NCI-H187 treated with DMSO at 0.1 percent for 48 hours (cell line): ENCODE measurements at places on chromosomes 6 and 20.
A peak's percentile ranks its signal among the peaks of the same experiment; 100 is the strongest.

DNA sequence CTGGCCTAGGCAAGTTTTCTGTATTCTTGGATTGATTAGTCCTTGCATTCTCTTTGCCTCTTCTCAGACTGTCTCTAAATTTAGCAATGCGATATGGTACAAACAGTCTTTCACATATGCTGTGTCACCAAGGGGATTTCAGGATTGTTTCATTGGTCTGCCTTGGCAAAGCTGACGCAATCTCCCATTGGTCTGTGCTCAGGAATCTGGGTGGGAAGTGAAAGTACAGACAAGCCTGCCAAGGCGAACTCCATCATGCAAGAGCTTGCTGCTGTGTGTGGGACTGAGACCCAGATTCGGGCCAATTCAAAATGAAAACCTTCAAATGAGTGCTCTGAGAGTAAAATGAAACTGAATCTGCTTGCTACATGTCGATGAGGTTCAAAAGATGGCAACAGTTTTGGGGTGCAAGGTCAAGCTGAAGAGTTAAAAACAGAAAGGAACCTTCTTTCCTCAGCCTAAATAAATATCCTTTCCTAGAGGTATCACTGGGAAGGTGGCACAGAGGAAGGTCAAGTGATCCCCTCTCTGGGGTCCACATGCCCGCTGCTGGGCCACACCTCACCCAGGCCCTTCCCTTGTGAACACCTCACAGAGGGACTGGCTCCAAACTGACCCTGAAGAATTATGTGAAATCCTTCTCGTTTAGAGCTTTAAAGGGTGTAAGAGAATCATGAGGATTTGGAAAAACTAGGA lies 198.8 kb upstream of the PREP start:
- DNase-seq, result no peak

GRCh38 chr6:43491750-43492661 lies 14.6 kb downstream of the TJAP1 start:
- DNase-seq, result no peak

DNA sequence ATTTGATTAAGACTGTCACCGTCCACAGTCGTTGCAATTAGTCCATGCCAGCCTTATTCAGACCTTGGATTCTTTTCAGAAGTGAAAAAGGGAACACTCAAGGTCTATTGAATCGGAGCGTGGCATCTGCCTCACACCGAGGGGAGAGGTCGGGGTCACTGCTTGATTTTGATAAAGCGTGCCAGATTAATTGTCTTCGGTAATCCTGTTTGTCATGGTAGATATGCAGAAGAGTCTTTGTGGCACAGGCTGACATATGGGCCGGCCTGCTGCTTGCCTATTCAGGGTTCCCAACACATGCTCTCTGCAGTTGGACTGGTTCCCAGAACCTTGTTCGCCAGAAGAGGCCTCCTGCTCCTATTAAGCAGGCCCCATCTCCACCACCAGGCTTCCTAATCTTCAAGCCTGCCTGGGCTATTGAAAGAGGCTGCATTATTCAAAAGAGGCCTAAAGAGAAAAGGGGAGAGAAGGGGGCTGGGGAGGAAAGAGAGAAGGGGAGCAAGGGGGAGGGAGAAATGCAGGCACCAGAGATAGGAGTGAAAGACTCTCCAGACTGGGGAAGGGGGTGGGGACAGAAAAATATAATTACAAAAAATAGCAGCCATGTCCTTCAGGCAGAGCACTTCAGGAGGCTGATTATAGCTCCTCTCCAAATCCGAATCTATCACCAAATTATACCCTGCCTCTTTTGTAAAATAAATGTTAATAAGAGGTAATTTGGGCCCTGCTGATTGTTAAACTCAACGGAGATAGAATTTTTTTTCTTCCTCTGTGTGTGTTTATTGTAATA lies 611.3 kb downstream of the HDGFL1 start:
- DNase-seq, result peak; percentile 33

DNA sequence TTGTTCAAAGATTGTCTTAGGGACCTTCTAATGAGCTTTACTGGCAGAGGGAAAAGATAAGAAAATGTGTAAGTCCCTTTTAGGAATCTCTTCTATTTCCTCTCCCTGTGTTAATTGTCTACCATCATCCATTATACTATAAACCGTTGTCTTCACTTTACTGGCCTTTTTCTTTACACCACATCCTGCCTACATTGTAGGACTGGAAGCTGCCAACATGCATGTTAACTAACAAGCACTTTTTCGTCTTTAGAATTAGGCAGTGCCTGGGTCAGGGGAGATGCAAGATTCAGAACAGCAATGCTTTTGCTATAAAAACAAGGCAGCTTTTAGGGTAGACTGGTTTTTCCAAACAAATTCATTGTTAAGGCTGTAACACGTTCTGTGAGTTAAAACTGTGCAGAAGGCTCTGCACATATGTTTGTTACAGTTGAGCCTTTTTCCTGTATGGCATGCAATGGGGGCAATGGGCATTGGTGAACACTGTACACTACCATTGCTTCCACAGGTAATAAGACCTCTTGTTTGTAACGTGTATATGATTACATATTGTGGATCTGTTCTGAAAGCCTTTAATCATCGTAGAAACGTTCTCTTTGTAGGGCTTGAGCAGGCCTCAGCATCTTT lies 10.9 kb upstream of the PKIG start:
- DNase-seq, result no peak

DNA sequence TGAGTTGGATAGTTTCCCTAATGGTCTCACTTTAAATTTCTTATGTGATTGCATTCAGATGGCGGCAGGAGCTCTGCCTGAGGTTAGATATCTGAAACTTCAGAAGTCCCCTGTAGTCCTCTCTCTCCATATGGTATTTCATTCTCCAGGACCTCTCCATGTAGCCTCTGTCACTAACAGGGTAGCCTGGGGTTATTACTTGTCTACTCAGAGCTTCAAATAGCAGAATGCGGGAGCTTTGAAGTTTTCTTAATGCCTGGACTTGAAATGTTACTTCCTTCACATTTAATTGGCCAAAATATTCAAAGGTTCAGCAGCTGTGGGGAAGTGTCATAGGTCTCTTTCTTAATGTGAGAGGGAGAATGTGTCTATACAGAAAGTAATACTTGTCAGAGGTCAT lies 1370.4 kb downstream of the GRIK2 start:
- DNase-seq, result no peak

GRCh38 chr6:166697113-166697512 lies 70.1 kb upstream of the RPS6KA2 start:
- DNase-seq, result no peak

- DNase-seq, result no peak
Observed at GRCh38 chr6:79385333-79385732, 150.9 kb upstream of the HMGN3 start.

- no peak for DNase-seq
Observed at GRCh38 chr6:4585682-4586468, 190.3 kb upstream of the CDYL start.

- DNase-seq, result no peak
Observed at GRCh38 chr20:31719644-31720485, 2.8 kb downstream of the BCL2L1 start.

- DNase-seq, result no peak
Observed at GRCh38 chr20:1528811-1529210, 28.7 kb downstream of the SIRPD start.

DNA sequence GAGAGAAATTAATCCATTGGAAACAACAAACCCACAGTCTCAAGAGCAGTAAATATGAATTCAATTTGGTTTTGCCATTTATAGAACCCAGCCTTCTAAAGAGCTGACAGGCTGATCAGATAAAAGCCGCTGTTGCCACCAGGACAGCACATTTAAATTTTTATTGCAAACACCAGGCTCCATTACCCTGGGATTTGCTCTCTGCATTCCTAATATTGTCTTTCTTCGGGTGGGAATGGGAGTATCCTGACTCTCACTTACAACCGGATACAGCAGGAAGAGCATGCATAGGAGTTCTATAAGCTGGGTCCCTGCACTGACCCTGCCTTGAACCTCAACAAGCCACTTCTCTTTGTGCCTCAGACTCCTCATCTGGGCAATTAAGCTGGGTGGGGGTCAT lies 142.9 kb downstream of the LRFN2 start:
- no peak for DNase-seq
